ENCODE measurements at places on chromosomes 16 and 17.

GRCh38 chr17:9645851-9646545 is 681 bp downstream of the USP43 start:
- DNase-seq = no peak

- DNase-seq = no peak
These were observed 41.8 kb upstream of the SLC12A3 start for GRCh38 chr16:56823081-56823733.

DNA sequence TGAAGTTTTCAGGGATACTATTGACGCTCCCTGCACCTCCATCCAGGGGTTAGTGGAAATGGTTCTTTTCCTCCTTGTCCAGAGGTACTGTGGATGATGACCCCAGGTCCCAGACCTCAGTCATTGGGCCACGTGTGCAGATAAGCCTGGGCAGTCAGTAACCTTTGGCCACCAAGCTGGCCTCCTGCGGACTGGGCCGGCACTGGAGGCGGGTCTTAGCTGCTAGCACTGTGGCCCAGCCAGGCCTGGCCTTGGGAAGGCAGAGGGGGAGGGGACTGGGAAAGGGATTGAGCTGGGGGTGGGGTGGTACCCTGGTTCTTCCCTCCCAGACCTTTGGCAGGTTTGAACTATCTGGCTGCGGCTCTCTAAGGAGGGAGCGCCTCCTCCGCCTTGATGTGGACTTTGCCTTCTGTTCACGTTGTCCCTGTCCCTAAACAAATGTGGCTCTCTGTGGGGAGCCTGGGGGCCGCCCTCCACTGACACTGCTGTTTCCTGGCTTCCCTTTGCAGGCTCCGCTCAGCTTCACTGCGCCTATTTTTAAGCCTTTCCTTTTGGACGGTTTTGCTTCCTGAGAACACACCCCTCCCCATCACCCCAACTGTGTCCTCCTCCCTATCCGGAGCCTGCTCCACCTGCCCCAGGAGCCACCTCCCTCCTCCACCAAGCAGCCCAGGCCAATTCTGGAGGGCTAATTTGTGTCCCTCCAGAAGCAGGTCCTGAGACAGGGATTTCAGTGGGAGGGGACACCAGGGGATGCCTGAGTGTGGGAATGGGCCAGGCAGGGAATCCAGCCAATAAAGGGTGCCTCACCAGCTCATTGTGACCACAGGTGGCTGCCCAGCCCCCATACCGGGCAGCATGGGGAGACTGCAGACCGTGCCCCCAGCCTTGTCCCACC is 251.9 kb downstream of the SEC14L1 start:
- DNase-seq = no peak

DNA sequence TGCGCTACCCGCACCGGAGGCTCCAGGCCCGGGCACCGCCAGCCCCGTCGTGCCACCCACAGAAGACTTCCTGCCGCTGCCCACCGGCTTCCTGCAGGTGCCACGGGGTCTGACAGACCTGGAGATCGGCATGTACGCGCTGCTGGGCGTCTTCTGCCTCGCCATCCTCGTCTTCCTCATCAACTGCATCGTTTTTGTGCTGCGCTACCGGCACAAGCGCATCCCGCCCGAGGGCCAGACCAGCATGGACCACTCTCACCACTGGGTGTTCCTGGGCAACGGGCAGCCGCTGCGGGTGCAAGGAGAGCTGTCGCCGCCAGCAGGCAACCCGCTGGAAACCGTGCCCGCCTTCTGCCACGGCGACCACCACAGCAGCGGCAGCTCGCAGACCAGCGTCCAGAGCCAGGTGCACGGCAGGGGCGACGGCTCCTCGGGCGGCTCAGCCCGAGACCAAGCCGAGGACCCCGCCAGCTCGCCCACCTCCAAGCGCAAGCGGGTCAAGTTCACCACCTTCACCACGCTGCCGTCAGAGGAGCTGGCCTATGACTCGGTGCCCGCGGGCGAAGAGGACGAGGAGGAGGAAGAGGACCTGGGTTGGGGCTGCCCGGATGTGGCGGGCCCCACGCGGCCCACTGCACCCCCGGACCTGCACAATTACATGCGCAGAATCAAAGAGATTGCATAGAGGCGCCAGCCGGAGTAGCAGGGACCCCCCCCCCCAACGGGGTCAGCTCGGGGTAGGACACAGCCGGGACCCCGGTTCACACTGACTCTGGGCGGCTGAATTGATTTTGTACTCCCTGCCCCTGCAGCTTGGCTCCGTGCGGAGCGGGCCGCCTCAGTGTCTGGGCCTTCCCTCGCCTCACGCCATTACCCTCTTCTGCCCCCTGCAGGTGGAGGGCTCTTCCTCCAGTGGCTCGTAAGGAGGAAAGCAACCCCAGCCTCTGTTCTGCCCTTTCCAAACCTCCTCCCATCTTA is 58.5 kb downstream of the TMEM132E start:
- peak; percentile 75 for DNase-seq

DNA sequence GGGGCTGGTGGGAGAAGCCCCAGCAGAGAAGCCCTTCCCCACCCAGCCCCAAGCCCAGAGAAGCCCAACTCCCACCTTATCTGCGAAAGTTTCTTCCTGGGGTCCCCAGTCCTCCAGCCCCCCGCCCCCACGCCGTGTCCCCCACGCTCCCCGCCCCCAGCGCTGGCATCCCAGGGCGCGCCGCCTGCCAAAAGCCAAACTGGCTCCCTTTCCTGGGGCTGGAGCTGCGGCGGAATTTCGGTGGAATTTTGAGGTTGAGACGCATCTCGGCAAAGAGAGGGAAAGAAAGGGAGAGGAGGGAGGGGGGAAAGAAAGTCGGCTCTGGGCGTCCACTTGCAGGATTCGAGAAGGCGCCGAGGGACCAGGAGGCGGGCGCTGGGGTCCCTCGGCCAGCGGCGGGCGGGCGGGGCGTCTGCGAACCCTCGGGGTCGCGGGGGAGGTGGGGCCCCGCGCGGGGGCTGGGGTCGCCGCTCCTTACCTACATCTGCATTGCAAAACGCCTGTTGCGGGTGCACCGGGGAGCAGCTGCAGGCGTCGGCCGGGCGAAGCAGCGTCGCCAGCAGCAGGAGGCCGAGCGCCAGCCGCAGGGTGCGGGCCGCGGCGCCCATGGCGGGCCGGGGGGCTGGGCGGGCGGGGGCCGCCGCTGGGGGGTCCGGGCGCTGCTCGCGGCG is 571 bp downstream of the TIMP2 start:
- DNase-seq = no peak

- DNase-seq = no peak
These were observed 6.7 kb upstream of the CCDC92B start for GRCh38 chr17:2755891-2756724.

- DNase-seq = no peak
These were observed 709 bp downstream of the RAB34 start for GRCh38 chr17:28716740-28717577.

- no peak for DNase-seq
These were observed 31.3 kb upstream of the CBX4 start for GRCh38 chr17:79870540-79870939.

DNA sequence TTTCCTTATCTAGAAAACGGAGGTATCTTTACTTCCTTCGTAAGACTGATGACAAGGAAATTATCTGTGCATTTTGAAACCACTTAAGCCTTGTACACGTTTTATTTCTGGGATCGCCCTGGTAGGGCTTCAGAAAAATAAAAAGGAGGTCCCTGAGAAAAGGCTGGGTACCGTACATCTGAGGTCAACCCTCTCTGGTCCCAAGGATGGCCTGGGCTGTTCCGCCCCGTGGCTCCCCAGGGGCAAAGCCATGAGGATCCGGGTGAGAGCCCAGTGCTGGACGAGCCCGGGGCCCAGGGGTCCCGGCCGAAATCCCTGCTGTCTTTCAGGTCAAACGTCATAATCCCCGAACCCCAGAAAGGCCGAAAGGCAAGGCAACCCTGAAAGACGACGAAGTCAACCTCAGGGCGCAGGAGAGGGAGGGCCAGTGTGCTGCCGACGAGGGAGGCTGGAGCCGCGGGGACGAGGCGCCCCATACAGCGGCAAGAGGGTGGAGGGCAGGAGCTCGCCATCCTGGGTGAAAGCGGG is 656 bp upstream of the FUS start:
- DNase-seq = no peak

DNA sequence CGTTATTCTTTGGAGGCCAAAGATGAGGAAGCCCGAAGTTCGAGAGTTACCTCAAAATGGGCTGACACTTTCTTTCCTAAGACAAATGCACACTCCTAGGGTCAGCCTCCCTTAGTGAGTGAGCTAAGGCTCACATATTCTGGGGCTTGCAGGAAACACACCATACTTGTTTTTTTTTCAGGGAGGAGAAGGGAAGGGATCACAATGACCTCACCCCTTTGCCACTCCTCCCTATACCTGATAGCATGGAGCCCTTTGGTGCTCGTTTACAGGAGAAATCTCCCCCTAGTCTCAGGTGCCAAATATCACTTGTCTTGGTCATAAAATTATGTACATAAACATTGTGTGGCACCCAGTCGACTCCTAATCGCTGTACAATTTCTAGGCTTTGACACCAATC is 4.6 kb upstream of the TMEM100 start:
- no peak for DNase-seq

DNA sequence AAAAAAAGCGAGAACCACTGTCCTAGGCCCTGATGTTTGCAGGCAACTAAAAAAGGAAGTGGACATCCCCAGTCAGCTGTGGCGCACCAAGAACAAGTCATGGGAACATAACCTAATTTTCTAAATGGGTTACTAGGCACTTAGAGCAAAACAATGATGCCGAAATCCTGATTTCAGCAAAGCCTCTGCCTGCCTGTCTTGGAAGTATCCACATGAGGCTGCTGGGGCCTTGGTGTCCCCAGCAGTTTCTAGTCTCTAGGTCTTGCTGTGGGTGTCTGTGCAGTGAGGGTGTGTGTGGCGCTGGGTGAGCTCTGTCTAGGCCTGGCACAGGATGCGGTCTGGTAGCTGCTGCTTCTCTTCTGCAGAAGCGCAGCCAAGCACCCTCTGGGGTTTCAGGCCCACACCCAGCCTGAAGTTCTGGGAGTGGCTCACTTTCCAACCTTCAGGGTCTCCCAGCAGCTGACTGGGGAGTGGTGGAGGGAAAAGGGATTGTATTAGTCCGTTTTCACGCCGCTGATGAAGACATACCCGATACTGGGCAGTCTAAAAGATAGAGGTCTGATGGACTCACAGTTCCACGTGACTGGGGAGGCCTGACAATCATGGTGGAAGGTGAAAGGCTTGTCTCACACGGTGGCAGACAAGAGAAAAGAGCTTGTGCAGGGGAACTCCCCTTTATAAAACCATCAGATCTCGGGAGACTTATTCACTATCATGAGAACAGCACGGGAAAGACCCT is 21.1 kb downstream of the STH start:
- peak; percentile 21 for DNase-seq

GRCh38 chr16:48215738-48216137 is 28.4 kb upstream of the LONP2 start:
- no peak for DNase-seq

GRCh38 chr16:64445245-64445644 is 676.6 kb downstream of the CDH11 start:
- DNase-seq = no peak

DNA sequence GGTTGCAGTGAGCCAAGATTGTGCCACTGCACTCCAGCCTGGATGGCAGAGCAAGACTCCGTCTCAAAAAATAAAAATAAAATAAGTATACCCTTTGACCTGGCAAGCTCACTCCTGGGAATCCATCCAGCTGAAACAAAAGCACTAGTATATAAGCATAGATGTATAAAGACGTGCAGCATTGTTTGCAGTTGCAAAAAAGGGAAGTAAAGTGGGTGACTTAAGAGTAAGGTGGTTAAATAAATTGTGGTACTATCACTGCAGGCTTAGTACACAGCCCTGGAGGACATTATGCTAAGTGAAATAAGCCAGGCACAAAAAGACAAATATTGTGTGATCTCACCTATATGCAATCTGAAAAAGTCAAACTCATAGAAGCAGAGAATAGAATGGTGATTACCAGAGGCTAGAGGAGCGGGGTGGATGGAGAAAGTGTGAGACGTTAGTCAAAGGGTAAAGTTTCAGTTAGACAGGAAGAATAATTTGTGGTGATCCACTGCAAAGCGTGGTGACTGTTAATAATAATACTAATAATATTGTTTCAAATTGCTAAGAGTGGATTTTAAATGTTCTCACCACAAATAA is 113.0 kb downstream of the MYO1D start:
- no peak for DNase-seq

GRCh38 chr17:76718516-76718915 is 7.8 kb upstream of the MXRA7 start:
- DNase-seq = no peak

DNA sequence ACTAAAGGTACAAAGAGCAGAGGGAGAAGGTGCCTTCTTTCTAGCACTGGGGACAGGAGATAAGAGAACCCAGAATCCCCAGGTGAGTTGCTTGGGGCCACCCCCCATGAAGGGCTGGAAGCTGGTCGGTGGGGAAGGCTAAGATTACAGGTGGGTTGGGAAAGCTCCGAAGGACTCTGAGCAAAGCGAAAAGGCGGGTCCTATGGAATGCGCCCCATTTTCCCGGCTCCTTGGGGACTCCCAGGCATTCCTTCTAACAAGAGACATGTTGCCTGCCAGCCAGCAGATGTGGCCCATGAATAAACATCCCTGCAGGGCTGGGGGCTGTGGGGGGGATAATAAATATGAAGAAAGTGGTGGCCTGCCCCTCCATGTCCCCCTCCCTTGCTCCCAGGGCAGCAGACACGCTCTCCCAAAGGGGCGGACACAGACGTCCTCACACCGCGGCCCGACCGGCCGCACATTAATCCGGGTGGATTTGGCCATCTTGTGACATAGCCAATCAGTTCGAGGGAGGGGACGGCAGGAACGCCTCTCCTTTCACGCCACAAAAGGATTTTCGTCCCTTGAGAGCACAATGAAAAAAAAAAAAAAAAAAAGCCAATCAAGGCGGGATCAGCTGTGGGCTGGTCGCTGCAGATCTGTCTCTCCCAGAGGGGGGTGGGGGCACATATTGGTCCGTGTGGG is 98.5 kb downstream of the SOX9 start:
- no peak for DNase-seq

- peak; percentile 57 for DNase-seq
These were observed 1.0 kb downstream of the EEF2K start for GRCh38 chr16:22206842-22207714.

GRCh38 chr16:58843675-58844074 is 109.6 kb upstream of the GOT2 start:
- DNase-seq = no peak

GRCh38 chr16:84618581-84619460 is 943 bp upstream of the COTL1 start:
- DNase-seq = no peak

- no peak for DNase-seq
These were observed 1.5 kb upstream of the ADAP2 start for GRCh38 chr17:30920282-30920681.

- no peak for DNase-seq
These were observed 5.7 kb upstream of the C16orf92 start for GRCh38 chr16:30017277-30017656.

DNA sequence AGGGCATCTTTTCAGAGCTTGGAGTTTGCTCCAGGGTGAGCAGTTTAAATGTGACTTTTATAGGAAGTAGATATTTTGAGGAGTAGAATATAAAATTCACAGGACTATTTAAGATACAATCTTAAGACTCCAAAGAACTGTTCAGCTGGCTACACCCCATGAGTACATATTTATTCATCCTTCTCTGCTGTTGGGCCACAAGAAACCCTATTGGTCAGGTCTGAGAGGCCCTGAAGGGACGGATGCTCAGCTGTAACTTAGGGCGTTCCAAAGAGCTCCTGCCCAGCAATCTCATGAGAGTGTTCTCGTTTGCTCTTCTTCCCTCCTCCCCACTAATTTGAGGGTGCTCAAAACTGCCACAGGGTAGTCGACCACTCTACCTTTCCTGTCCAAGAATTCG is 7.3 kb downstream of the ST6GALNAC2 start:
- DNase-seq = no peak

- no peak for DNase-seq
These were observed 37.2 kb downstream of the SIAH1 start for GRCh38 chr16:48347980-48348379.

- no peak for DNase-seq
These were observed 37.8 kb downstream of the OR1D5 start for GRCh38 chr17:3025421-3026124.

- DNase-seq = no peak
These were observed 49.7 kb upstream of the ANKFY1 start for GRCh38 chr17:4313221-4314114.
